Frontal cortex (tissue), 4 donors: ENCODE measurements at places on chromosomes 16 and 17. TPM values are rescaled to one million over a fixed set of nuclear protein-coding genes. Genes with fewer than 3 reads are reported as not detected.

Gene CD300E
- under 0.01 TPM for total RNA-seq

DNA sequence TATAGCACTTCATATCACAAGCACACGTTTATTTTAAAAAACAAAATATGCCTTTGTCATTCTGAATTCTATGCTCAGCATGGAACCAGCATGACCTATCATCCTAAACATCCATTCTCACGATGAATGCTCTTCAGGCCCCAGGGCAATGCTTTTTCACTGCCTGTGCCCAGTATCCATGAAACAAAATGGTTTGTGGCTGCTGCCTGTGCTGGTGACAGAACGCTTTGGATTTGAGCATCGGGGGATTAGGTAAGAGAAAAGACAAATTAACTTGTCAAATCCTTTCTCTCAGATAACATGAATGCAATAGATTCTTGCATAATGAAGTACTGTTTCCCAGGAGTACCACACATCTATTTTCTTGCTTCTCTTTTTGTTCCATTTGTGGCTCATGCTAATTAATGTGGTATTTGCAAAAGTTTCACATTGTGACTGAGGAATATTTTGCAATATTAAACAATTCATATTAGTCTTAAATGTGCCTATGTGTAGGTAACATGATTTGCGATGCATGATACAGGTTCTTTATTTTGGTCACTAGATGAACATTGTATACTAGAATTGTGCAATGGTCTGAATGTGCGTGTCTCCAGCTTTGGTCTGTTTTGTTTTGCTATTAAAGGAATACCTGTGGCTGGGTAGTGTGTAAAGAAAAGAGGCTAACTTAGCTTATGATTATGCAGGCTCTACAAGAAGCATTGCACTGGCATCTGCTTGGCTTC is 25.8 kb upstream of the SRSF1 start:
- no peak for DNase-seq

DNA sequence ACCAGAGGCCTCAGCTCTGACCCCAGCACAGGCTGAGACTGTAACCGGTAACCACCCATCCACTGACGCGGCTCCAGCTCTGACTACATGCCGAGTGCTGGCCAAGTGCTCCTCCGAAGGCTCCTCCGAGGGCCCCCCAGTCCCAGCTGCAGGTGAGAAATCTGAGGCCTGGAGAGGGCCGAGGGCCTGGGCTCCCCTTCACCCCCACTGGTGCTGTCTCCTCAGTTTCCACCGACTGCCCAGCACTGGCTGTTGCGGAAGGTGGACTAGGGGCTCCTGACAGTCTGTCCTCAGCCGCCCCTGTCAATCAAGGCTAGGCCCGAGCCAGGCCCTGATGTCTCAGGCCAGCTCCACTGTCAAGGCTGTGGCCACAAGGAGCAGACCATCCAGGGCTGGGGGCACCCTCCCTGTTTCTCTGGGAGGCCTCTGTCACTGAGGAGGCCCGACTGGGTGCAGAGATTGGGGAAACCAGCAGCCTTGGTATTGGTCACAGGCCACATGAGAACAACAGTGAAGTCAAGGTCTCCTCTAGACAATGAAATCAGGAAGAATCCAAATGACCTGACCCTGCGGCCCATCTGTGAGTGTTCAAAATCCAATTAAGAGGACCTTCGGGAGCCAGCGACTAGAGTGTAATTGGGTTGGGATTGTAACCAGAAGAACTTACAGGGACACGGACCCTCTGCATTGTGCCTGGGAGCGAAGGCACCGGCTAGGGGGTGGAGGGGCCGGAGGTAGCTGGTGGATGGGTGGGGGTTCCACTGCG is 5.1 kb downstream of the TMEM235 start:
- no peak for DNase-seq

DNA sequence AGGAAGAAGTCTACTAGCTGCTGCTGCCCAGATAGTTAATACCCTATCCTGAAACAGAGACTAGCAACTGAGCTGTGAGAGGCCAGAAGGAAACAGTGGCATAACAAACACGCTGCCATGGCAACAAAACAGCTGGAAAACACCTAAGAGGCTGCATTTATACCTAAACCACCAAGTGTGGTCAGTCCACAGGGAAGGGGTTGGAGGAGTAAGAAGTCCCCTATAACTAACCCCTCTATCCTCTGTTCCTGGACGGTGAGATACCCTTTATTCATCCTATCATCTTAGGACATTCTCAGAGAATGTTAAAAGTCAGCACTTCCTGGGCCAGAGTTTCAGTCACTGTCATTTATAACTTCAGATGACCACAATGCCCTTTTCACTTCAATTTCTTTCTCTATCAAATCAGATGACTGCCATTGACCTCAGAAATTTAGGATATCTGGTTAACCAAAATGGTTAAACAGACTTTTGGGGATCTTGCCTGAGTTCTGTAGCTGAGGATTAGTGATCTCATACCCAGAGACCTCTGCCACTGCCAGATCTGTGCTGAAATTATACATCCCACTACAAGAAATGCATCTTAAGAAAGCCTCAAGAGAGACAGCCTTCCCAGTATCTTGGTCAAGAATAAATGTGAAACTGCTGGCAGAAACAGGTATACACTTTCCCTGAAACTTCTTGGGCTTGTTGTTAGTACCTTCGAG is 36.2 kb downstream of the STH start:
- no peak for DNase-seq

DNA sequence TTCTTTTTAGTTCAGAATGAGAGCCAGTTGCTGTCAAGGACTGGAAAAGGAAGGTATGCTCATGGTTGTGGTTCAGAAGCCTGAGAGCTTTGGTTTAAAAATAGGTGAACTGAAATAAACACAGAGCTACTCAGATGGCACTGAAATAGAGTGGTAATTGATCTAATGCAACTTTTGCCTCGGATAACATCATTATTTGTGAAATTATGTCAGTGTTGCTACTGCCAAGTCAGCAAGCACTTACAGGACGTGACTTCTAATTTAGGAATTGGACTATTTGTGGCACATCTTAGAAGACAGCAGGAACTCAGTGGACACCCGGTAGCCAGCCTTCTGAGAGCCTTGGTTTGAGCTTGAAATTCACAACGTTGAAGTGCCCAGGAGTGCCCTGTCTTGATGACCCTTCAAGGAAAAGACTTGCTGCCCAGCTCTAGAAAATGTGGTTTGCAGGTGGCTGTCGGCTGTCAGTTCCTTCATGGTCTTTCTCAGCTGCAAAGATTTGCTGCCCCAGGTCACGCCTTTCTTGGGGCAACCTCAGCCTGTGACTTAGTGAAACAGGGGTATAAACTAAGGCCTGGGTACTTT is 42.0 kb upstream of the XYLT1 start:
- no peak for DNase-seq

DNA sequence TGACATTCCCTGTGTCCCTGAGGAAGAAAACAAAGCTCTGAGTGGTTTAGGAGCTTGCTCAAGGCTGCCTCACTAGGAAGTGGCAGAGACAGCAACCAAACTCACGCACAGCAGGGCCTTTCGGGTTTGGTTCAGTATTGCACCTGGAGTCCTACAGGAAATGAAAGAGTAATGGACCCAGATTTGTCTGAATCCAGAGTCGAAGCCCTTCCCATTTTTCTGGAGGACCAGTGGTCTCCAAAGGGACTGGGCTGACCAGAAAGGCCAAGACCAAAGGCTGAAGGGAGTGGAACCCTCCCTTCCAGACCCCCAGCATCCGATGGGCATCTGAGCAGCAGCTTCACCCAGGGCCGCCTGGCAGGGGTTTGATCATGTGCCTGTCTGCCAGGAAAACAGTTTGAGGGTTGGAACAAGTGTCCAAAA is 85.5 kb upstream of the RPL38 start:
- no peak for DNase-seq

DNA sequence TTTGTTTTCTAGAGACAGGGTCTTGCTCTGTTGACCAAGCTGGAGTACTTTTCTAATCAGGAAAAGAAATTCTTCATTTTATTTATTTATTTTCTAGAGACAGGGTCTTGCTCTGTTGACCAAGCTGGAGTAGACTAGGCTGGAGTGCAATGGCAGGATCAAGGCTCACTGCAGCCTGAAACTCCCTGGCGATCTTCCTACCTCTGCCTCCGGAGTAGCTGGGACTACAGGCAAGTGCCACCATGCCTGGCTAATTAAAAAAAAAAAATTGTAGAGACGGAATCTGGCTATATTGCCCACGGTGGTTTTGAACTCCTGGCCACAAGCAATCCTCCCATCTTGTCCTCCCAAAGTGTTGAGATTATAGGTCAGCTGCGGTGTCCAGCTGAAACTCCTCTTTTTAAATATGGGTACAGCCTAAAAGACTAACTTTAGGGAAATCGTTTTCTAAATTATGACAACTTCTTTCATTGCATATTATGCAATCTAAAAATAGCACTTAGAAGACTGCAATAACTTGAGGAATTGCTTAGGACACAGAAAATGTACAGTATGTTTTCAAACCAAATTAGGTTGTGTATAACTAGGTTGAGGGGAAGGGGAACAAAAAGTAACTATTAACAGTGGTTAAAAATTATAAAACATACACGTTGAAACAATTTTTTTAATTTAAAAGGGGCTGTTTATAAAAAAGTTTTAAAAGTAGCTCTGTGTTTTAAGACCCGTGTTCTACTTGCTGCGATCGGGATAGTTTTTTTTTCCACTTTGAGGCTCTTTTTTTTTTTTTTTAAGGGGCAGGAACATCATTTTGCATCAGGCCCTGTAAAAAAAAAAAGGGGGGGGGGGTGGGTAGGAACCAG is 4.7 kb downstream of the PRAC1 start:
- DNase-seq: no peak

DNA sequence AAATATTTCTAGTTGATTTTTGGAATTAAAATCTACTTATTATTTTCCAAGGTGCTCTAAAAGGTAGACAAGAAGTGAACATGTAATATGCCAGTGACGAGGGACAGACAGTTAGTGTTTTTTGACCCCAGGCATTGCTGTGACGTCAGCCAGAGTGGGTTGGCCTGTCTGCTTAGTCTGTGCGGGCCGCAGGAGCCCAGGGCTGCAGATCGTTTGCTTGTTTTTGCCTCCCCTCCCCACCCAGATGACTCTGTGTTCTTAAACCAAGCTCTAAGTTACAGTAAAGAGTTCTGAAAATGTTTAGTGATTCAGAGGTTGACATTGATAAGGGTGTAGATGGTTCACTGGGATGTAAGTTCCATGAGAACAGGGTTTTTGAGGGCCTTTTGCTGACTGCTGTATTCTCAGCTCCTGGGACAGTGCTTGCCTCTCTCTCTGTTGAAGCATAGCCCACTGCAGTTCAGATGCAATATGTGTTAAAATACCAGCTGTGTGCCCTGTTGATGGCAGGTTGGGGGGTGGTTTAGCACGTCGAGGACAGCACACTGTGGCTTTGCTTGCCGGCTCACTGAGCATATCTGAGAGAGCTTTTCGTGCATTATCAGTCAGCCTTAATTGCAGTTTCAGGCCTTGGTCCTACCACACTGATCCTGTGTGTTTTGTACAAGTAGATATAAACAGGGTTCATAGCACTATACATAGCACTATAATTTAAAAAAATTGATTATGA is 64.8 kb downstream of the SEC14L1 start:
- DNase-seq: no peak
